Right lobe of liver (tissue), 6 donors: ENCODE measurements at places on chromosomes 2 and 18. TPM values are rescaled to one million over a fixed set of nuclear protein-coding genes. Genes with fewer than 3 reads are reported as not detected.

- peak; percentile 62 for DNase-seq
These were observed 22.3 kb upstream of the ATP5MC3 start for GRCh38 chr2:175203621-175204496.

PSD4 gene
- total RNA-seq: 40.3 TPM

- no peak for DNase-seq
These were observed 8.4 kb upstream of the MCFD2 start for GRCh38 chr2:46924038-46924437.

DNA sequence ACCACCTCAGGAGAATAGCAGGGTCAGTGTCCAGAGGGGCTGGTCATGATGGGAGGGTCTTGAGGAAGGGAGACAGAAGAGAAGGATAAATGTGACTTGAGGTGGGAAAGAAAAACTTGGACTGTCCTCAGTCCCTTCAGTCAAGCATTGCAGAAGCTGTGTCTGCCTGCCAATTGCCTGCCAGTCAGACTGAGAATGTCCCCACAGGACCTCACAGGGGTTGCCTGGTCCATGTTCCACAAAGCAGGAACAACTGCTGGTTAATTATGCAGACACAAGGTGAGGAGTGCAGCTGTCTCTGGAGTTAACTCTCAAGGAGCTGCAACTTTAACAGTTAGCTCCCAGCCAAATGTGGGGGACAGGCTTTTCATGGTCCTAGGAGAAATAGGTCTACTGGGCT, 75.7 kb downstream of the TRIM43 start:
- DNase-seq: no peak

- no peak for DNase-seq
These were observed 2.3 kb upstream of the KIF1A start for GRCh38 chr2:240822280-240822847.

GRCh38 chr2:25380023-25380422, 38.3 kb upstream of the DNMT3A start:
- no peak for DNase-seq

PIK3C3 gene
- total RNA-seq: 20.2 TPM

DNA sequence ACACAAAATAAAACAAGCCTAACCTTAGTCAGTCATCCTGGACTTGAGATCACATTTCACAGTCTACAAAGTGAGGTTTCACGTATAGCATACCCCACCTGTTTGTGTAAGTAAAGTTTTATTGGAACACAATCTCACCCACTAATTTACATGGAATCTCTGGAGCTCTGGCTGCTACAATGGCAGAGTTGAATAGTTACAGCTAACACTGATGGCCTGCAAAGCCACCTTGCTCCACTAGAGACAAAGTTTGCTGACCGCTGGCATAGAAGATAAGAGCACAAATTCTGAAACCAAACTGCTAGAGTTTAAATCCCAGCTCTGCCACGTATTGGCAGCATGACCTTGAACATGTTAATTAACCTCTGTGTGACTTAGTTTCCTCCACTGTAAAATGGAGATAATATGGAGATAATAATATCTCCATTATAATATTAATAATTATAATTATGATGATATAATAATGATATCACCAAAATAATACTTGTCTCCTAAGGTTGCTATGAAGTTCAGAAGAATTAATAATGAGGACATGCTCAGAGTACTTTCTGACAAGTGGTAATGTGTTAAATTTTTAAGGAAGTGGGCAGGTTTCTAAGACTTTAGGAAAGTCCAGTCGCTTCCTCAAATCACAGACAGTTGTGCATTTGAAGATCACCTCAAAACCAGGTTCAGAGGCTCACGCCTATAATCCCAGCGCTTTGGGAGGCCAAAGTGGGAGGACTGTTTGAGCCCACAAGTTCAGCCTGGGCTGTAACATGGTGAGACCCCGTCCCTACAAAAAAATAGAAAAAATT, 204.6 kb downstream of the SH3RF3 start:
- DNase-seq: no peak

- DNase-seq: no peak
These were observed 93.1 kb downstream of the CABLES1 start for GRCh38 chr18:23228102-23229061.

- no peak for DNase-seq
These were observed 41.6 kb downstream of the TBC1D8 start for GRCh38 chr2:101109451-101110118.

DNA sequence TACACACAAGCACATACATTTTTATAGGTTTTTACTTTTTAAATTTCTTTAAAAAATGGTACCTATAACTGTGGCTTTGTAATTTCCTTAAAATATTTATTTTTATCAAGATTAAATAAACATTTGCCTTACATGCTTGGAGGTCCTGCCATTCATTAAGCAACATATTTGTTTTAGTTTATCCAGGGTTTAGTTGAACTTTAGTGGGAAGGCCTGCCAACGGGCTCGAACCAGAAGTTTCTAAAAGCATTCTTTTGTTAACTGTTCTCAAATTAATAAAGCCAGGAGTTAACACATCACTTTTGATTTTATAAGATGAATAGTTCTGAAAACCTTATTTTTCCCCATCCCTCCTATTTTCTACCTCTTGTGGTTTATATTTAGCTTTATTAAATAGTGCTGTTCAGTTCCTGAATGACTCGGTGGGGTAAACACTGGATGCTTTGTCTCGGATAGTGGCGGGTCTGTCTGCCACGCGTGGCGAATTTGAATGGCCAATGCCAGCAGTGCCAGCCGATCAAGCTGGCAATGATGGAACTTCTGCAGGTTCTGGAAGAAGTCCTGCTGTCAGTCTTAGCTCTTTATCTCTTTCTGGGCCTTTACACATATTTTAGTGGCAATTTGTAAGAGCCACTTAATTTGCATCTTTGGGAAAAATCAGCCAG, 32.2 kb downstream of the SH3YL1 start:
- DNase-seq: peak; percentile 34

DAPL1 gene
- total RNA-seq: not detected

GRCh38 chr2:223602972-223603371, 811 bp upstream of the SCG2 start:
- DNase-seq: no peak

PLGLB2 gene
- total RNA-seq: 418 TPM

DNA sequence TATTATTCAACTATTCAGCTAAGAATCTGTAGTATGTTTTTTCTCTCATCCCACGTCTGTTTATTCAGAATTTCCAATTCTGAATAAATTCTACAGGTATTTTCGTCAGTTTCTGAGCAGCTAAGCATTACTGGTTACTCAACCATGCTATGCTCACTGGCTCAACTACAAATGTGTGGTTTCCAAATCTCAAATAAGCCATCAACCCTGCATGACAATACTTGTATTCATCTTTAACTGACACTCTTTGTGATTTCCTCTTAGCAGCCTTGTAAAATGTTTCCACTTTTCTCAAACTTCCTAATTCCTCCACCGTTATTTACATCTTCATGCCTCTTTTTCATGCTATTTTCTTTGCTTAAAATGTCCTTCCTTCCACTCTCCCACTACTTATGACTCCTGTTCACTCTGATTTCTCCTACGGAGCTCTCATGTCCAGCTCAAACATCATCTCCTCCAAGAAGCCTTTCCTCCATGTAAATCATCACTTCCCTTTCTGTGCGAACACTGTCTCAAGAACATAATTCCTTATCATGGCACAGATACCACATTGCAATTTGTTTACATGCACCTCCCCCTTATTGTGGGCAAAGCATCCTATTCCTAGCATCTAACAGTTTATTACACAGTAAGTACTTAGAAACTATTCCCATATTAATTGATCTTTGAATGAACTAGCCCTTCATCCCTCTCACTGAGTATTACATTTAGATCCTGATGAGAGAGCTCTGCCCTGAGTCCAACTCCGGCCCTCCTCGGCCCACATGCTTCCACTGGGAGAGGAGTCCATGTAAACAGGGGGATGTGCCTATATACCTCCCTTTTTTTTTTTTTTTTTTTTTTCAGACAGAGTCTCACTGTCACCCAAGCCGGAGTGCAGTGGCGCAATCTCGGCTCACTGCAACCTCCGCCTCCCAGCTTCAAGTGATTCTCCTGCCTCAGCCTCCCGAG, 10.5 kb downstream of the CCDC88A start:
- DNase-seq: no peak
